DMS79 (cell line): ENCODE measurements at places on chromosomes 16 and 17.

GRCh38 chr16:68750193-68750695 lies 13.2 kb downstream of the CDH1 start:
- no peak for DNase-seq

DNA sequence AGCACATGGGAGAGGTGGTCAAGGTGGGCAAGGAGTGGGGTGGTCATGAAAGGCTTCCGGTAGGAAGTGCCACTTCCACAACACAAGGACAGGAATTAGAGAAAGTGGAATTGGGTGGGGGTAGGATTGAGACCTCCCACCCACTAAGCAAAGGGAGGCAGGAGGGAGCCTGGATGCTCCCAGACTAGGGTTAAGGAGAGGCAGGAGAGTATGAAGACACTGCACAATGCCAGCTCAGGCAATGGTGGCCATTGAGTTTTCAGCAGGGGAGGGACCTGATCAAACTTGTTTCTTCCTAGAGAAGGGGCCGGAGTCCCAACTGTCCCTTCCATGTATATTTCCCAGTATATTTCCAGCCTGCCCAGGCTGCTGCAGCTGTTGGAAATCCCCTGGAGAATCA lies 3.1 kb upstream of the RAB11FIP4 start:
- DNase-seq, result no peak

- no peak for DNase-seq
These were observed 157.9 kb downstream of the PITPNC1 start for GRCh38 chr17:67534941-67535340.

DNA sequence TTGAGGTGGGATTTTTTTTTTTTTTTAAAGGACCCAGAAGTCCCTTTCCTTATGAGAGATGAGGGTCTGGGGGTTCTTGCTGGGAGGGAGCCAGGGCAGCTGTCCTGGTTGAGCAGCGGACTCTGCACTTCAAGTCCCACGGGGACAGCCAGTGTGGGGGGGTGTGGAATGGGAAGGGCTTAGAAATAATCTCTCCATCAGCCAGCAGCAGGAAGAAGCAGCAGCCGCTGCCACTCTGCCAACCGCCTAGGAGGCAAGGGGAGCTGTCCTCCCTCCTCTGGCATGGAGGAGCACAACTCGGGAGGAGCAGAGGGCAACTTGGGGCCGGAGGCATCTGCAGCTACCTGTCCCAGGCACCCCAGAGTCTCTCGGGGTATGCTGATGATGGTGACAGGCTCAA lies at the start of gene KCNG4:
Gene KCNG4, minus strand, starts transcription at position 104 of the 400 bp plus-strand sequence. CDS start 2,527 bp downstream, outside the sequence.
- DNase-seq, result no peak

- DNase-seq, result no peak
These were observed 7.6 kb upstream of the RPH3AL start for GRCh38 chr17:360092-360750.
